Mammary epithelial cell (primary cell): ENCODE measurements at places on chromosomes 3 and 15. TPM values are rescaled to one million over a fixed set of nuclear protein-coding genes. Genes with fewer than 3 reads are reported as not detected.
A peak's percentile ranks its signal among the peaks of the same experiment; 100 is the strongest.

GCHFR gene
- polyA plus RNA-seq: 1.3 TPM

CD86 gene
- 4.2 TPM for polyA plus RNA-seq

THPO gene
- not detected for polyA plus RNA-seq

FETUB gene
- 0.17 TPM for polyA plus RNA-seq

EPM2AIP1 gene
- polyA plus RNA-seq: 3.7 TPM

CPA3 gene
- not detected for polyA plus RNA-seq

FAM43A gene
- 0.36 TPM for polyA plus RNA-seq

GOLGA6L6 gene
- not detected for polyA plus RNA-seq

GRAMD2A gene
- polyA plus RNA-seq: 13.0 TPM

SLC2A2 gene
- not detected for polyA plus RNA-seq

TMCO5A gene
- not detected for polyA plus RNA-seq

CDCP1 gene
- polyA plus RNA-seq: 138 TPM

DNA sequence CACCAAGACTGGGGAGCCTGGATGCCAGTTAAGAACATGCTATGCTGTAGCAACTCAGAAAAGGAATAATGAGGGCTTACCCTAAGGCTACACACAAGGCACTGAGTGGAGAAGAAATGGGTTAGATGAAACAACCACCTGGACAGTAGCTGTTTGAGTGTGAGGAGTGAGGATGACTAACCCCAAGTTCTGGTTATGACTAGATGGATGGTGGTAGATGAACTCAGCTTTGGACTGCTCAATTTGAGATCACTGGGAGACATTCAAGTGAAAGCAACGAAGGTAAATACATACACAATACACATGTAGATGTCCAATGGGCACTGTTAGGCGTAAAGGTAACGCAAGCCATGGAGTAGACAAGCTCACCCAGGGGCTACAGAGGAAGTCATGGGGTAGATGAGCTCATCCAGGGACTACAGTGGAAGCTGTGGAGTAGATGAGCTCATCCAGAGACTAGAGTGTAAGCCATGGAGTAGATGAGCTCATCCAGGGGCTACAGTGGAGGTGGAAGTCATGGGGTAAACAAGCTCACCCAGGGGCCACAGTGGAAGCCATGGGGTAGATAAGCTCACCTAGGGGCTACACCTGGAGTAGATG lies 98.3 kb downstream of the ANO10 start:
- peak; percentile 60 for DNase-seq

GRCh38 chr3:114496874-114497273 lies 203.0 kb downstream of the TIGIT start:
- no peak for DNase-seq

DNA sequence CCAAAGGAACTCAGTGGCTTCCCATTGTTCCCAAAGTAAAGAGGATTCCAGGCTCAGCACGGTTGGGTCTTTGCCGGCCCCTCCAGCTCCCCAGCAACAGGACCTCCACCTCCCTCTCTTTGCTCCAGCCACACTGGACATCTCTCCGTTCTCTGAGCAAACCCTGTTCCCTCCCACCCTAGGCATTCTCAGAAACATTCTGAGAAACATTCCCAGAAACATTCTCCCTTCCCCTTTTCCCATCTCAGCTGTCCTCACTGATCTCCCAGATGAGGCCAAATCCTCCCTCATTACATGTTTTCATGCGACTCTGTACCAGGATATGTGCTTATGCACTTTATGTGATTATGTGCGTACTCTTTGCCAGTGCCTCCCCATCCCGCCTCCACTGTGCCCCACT lies 14.1 kb downstream of the CCDC33 start:
- DNase-seq: no peak

DNA sequence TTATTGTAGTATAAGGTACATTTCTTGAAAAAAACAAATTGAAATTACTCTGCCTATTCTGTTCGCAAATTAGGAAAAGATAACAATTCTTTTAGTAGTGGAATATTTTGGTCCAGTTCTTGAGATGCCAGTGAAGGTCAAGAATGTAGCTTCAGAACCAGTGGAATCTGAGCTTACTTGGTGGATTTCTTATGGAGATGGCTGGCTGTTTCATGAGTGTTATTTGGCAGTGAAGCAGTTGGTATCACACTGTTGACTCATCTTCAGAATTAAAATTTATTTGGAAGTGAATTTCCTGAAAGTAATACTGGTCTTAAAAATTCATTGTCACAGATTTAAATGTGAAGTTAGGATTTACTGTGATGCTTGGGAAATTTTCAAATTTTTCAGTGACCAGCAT lies 19.1 kb downstream of the RNF13 start:
- no peak for DNase-seq

DNA sequence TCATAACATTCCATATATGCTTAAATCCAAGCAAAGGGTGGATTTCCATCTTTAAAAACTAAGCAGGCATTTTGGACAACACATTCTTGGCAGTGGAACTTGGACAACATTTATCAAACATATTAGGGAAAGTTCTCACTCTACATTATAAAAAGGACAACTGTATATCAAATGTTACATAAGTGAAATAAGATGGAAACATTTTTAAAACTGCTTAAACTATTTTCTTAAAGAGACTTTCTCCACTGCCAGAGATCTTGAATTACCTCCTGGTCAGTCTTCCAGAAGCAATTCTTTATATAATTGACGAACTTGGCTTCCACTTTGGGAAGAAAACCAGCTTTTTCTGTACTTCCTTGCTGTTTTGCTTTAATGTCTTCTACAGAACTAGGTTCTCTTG lies 109.3 kb downstream of the NEO1 start:
- no peak for DNase-seq

DNA sequence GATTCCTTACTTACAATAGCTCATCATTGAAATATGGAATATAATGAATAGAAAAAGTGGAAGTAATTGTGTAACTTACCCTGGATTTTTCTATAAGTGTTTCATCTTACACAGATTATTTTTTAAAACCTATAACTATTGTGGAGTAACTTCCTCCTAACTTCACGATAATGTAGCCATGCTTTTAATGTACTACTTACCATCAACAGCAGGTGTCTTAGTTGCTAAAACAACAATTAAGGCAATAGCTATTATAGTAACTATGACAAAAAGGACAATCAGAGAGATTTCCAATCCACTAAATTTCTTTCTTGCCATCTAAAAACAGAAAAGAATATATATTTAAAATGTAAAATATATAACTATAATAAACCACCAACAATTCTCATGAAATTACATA lies 2.6 kb downstream of the SI start:
- DNase-seq: no peak

DNA sequence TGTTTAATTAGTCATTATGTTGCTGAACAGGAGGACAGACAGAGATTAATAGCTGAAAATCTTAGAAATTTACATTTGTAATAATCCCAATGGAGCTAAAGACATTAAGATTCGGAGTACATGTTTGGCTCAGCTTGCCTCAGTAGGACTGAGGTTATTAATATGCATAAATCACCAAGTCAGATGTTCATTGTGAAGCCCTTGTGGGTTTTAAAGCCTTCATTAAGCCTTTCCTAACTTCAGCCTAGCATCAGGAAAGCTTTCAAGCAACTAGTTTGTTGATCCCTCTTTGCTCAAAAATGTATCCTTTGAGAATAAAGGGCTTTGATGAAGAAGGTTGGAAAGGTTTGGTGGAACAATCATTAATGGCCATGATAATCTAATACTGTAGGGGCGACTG lies 178.2 kb upstream of the CGNL1 start:
- DNase-seq: no peak

DNA sequence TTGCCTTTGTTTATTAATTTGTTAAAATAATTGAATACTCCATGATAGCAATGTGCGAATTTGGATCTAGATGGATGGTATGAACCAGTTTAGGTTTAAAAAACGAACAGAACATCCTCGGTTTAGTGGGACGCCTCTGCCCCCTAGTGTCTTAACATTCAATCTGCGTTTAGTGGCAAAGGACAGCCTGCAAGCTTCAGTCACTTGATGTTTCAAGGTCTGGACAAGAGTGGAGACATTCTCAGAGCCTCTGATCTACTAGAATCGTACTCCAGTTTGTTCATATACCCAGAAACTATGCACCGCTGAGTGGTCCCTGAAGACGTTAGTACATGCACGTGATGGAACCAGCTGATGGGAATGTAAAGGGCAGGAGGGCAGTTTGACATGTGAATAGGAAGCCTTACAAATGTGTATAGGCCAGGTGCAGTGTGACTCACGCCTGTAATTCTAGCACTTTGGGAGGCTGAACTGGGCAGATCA lies 17.8 kb upstream of the ATP13A4 start:
- peak; percentile 46 for DNase-seq

- no peak for DNase-seq
These were observed 16.7 kb downstream of the DYNC1LI1 start for GRCh38 chr3:32553973-32554372.

GRCh38 chr3:126607214-126607908 lies 47.6 kb downstream of the TXNRD3 start:
- peak; percentile 39 for DNase-seq

- DNase-seq: no peak
These were observed 30.4 kb downstream of the TFDP2 start for GRCh38 chr3:142118911-142119310.

GRCh38 chr3:13517253-13517977 lies 31.5 kb upstream of the FBLN2 start:
- no peak for DNase-seq

DNA sequence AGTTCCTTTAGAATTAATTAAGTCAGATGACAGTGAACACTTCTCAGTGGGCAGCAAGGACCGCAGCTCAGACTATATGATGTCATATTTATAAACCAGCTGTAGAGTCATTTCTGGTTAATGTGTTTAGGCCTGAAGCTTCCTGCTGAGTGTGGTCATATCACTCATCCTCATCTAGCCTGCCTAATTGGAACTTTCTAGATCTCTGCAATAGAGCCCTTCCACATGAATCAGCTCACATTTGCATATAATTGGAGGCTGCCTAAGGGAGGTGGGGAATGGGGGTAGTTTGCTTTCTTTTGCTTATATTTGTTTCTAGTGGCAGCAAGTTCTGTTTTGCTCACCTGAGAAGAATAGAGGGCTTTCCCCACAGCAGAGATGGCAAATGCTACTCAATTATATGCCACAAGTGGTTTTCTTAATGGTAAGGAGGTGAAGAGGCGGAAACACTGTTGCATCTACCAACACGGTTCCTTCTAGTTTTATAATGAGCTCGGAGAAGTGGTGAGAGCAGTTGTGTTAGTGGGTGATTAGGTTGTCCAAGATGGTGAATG lies 148.1 kb downstream of the KLHL25 start:
- peak; percentile 37 for DNase-seq

DNA sequence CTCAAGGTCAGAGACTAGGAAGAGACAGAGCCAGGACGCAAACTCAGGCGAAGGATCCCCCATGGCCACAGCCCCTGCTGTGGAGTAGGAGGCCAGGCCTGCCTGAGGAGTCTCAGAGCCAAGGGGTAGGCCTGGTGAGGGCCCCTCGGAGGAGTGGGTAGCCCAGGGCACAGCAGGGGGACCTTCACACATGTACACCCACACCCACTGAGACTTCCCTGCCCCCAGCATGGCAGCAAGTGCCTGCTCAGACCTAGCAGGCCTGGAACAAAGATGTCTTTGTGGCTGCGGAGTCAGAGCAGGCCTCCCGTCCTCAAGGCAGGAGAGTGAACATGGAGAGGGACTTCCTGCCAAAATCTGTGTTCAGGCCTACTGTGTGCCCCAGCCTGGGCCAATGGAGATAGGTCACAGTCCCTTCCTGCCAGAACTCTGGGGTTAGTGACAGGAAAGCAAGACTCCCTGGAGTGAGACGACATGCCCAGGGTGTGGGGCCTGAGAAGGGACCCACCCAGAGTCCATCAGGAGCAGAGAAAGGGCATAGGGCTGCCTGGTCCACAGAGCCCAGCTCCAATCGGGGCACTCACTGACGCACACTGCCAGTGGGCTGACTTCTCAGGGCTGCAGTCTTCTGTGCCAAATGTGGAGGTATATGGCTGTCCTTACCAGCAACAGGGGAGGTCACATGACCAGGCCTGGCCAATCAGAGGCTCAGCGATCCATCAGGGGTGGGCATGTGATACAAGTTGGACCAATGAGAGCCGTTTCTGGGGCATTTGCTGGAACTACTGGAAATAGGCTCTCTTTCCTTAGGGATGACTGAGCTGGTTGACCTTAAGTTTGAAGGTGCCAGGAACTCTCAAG lies 2.3 kb downstream of the GRIP2 start:
- DNase-seq: no peak

GRCh38 chr3:24196526-24196925 lies 251.4 kb downstream of the NR1D2 start:
- DNase-seq: no peak

DNA sequence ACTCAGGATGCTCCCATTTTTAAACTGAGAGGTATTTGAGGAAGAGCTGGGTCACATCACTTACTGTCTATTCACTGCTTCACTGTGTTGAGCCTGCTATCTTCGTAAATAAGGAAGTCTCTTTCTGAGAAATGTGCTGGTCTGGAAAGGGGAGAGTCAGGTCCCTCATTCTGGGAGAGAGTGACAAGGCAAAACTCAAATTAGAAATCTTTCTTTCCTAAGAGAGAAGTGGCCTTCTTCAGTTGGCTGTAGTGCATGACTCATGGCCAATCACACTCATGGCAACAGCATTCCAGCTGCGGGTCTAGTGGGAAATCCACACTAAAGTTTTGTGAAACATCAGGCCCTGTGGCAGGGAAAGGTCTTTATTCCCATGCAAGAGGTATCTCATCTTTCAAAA lies 11.5 kb upstream of the TIMP4 start:
- no peak for DNase-seq

DNA sequence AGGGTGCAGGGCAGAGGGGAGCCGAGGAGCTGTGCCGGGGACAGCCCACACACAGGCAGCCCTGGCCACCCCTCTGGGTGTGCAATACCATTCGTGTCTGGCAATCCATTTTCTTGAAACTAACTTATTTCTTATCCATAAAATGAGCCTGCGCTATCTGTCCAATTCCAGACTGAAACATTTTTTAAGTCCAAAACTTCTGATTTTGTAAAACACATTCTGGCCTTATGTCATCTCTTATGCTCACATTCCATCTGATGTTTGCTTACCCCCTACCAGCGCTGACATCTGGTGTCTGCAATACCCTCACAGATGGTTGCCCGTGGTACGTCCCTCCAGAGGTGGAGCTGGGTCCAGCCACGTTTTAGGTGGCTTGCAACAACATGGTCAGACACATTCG lies 31.8 kb downstream of the PCSK6 start:
- DNase-seq: no peak

GRCh38 chr15:61079529-61079928 lies 149.6 kb downstream of the RORA start:
- no peak for DNase-seq
